Right cardiac atrium (tissue), 5 donors: ENCODE measurements at places on chromosomes 3 and 15. TPM values are rescaled to one million over a fixed set of nuclear protein-coding genes. Genes with fewer than 3 reads are reported as not detected.

DNA sequence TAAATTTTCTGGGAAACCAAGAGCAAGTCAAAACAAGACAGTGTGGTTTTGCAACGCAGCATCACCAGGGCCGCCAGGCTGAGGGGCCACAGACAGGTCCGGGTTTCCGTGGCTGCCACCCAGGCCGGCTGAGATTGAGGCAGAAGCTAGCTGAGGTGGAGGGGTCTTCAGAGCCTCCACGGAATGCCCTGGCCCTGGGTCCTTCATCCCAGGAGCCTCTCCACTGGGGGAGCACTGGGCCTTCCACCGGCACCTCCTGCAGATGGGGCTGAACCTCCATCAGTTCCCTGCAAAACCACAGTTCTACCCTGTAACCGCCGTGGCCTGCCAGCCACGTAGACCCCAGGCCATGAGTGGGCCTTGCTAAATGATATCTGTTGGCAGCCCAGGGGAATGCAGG, 152.7 kb downstream of the CHSY1 start:
- DNase-seq, result no peak

GRCh38 chr15:83746231-83746630, 92.3 kb downstream of the ADAMTSL3 start:
- DNase-seq, result no peak

DNA sequence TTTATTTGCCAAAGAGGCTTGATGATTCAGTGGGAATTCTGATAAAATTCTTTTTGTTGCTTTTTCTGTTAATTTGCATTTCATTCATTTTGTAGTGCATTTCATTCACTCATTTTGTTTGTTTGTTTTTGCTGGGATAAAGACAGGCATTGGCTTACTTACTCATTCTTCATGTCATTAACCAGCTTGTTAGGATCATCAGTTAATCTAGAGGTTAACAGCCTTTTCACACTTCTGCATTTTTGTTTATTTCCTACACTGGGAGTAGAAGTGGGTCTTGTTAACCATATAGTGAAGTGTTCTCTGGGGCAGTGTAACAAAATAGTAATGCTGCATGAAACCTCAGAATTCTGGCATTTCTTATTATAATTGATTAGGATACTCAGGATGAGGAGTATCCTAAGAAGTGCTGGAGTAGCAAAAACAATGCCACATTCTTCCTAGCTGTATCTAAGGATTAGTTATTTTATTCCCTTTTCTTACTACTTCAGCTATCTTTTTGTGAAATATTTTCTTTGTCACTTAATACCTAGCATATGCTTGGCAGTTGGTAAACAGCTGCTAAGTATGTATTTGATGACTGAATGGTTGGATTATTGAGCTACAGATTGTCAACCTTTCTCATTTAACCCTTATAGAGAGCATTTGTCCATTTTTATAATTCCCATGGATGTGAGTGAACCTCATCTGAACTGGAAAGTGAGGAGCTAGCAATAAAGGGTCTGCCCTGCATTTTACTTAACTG, 135.7 kb upstream of the LRRFIP2 start:
- no peak for DNase-seq

- no peak for DNase-seq
Measured at GRCh38 chr15:39513936-39514335, 66.9 kb upstream of the THBS1 start.

DNA sequence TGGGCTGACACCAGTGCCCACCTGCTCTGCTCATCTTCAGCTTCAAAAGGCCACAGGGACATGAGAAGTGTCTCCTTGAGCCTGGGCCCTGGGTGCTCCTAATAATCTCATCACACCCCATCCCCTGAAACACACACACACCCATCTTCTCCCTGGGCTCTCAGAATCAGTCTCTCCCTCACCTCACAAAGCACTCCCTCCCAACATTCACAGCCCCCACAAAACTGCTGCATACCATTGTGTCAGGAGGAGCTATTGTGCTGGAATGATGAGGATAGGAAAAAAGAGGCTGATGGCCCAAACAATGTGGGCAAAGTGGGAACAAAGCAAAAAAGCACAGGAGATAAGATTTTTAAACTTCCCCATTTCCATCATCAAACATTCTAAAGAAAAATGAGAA, 16.8 kb downstream of the FOXP1 start:
- no peak for DNase-seq

- DNase-seq, result no peak
Measured at GRCh38 chr15:99279290-99279689, 28.0 kb downstream of the LRRC28 start.

DNA sequence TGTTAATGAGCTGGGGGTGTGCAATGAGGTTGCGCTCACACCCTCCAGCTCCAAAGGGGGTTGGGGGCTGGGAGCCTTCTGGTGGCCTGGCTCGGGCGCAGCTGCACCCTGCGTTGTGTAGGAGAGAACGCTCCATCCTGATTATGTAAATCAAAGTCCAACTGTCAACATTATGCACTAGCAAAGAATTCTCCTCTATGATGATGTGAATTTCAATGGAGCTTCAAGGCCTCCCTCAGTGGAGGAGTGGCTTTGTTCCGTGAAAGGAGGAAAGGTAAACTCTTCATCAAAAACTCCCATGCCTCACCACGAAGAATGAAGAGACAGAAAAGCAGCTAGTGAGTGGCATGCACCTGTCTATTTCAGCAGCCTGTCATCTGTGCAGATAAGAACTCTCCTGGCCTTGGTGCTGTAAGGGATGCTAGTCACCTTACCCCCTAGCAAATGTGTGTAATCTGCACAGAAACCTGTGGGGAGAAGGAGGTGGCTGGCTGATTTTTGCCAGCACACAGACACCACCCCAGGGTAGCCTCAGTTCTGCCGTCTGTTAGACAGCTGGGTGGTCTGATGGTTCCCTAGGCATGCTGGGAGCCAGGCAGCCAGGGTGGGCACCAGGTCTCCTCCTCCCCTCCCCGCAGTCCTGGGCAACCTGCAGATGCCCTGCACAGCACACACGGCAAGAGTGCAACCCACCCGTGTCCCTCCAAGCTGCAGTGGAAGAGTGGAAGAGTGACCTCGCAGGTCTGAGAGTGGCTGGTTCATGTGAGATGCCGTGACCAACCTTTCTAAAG, 47.0 kb upstream of the TRPM1 start:
- DNase-seq, result no peak

DNA sequence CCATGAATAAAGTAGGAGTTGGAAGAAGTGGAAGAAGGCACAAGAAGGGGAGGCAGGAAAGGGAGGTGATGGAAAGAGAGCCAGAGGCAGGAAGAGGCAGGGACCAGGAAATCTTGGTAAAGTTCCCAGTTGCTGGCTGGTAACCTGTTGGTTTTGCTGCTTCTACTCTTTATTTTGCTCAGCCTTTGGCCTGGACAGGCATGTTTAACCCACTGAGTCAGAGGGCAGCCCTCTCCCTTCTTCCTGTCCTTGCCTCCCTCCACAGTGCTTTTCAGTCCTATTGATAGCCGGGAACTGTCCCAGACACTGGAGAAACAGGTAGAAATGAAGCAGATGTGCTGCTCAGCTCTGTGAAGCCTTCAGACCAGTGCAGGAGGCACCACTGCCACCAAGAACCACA, 43.4 kb upstream of the APEH start:
- DNase-seq, result no peak

DNA sequence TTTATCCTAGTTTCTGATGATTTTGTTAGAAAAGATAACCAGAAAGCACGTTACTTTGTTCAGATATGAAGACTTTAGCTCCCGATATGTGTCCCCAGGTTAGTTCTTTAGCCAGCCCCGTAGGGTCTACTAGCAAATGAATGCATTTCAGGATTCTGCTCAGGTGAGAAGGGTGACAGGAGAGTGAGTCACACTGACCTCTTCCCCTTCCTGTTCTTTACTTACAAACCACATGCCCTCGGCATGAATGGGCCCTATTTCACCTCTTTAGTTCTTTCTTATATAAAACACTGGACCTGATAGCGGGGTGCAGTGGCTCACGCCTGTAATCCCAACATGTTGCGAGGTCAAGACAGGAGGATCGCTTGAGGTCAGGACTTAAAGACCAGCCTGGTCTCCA, 98.4 kb downstream of the SLC49A4 start:
- DNase-seq, result no peak

GRCh38 chr15:45884289-45884688, 249.5 kb downstream of the SQOR start:
- no peak for DNase-seq

- DNase-seq, result no peak
Measured at GRCh38 chr3:128603811-128604775, 46.5 kb downstream of the RPN1 start.

DNA sequence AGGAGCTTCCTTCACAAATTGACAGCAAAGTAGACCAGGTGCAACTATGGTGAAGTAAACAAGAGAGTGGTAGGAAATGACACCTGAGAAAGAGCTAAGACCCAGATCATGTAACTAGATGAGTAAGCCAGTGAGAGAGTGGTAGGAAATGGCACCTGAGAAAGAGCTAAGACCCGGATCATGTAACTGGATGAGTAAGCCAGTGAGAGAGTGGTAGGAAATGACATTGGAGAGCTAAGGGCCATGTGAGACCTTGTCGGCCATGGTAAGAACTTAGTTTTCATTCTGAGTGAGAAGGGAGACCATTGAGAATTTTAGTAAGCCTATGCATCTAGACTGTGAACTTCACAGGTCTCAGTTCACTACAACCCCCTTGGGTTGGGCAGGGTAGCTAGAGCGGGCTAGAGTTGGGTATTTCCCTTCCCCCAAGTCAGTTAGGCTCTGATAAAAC, 5.4 kb upstream of the SENP7 start:
- DNase-seq, result no peak

DNA sequence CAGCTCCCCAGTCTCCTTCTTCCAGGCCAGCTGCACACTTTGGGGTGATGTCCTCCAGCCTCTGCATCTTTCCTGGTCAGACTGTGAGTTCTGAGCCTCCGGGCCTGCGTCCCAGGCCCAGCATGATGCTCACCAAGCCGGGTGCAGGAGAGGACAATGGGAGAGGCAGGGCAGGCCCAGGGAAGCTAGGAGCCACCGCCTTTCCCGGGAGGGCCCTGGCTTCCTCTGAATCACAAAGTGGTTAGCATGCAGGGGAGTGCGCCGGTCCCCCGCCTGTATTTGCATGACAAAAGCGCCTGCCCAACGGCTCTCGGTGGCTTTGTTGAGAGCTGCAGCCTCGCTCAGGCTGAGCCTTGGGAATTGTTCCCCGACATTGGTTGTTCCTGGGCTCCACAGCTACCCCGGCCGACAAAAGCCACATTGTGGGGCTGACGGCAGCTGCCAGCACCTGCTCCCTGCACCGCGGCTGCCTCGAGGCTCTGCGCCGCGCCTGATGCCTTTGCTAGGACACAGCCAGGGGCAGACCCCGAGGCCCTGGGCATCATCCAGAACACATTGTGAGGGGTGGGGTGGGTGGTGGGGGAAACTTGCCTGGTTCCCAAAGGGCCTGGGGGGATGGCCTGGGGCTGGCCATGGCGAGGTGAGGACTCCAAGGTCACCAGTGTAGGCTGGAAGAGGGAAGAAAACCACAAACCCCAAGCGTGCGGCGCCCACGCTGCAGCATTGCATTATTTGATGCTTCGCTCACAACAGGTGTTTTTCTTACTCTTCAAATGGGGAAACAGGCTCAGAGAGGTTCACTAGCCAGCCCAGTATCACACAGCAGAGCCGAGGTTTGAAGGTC, 20.0 kb upstream of the KLF13 start:
- DNase-seq, result peak; percentile 77

GRCh38 chr15:46207341-46207740, 572.5 kb downstream of the SQOR start:
- no peak for DNase-seq

DNA sequence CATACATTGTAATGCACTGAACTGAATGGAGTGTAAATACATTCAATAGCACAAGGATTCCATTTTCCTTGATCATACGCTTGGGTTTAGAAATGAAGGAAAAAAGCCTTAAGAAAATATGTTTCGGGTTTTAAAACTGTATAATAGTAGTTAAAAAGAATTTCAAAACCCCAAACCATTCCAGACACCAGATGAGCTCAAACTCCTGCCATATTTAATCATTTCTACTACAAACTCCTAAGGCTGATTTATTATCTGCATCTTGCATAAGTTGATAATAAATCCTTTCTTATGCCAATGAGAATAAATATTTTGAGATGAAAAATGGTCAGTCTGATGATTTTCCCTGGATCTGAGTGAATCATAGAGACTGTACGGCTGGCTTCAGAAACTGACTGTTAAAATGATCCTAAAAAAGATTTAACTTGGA, 51.0 kb downstream of the NR1D2 start:
- no peak for DNase-seq

- no peak for DNase-seq
Measured at GRCh38 chr3:162353414-162353813, 856.8 kb downstream of the OTOL1 start.

DNA sequence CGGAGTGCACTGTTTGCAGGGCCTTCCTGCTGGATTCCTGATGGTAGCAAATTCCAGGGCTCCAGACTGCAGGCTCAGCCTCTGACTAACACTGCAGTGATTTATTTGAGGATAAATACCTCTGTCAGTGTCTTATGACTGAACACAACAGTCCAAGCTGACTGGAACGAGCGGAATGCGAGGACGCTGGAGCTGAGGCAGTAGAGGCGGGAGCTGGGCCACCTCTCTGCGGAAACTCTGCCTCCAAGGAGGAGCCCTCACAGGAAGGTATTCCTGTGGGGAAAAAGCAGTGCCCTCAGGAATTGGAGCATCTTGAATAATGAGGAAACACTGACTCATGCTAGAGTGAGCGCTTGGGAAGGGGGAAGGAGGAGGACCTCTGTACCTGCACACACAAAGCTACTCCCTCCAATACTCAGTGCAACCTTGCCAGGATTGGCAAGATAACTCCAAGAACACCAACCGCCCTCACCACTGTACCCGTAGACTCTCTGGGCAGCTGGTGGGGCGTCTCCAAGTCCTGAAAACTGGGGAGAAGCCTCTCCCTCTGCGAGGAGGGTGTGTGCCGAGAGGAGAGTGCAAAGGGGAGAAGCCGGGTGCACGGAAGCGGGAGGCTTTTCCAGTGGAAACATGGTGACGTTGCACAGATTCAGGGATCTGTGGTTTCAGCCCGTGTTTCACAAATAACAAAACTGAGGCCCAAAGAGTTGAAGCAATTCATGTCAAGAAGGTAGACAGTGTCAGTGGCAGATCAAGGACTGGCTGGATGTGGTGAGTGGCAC, 43.0 kb downstream of the VGLL4 start:
- DNase-seq, result peak; percentile 75

DNA sequence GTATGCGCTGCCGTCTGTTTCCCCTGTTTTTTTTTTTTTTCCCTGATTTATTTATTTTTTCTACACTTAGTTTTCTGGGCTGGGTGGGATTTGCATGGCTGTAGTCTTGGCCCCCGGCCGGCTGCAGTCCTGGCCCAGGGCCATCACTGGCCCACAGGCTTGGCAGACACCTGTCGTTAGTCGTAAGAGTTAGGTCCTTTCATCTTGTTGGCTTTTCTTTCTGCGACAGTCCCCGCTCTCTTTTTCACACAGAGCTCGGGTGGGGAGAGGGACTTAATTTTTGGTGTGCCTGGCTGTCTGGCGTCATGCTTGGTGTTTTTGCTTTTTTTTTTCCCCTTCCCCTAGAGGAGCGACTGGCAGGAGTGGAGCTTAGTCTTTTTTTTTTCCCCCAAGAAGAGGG, 183.4 kb downstream of the KLF13 start:
- no peak for DNase-seq

CCR3 gene
- total RNA-seq, result not detected

GOLGA6B gene
- not detected for total RNA-seq

ERICH6 gene
- 0.37 TPM for total RNA-seq

OCA2 gene
- 0.71 TPM for total RNA-seq

CFAP100 gene
- total RNA-seq, result not detected

SMCO1 gene
- total RNA-seq, result 28.4 TPM

RARB gene
- total RNA-seq, result 25.4 TPM

ATP13A5 gene
- total RNA-seq, result not detected
